T-helper 17 cell (primary cell): ENCODE measurements at places on chromosomes 12 and 14.
A peak's percentile ranks its signal among the peaks of the same experiment; 100 is the strongest.

- DNase-seq = no peak
Measured at GRCh38 chr12:46548605-46549071, 176.1 kb upstream of the SLC38A2 start.

DNA sequence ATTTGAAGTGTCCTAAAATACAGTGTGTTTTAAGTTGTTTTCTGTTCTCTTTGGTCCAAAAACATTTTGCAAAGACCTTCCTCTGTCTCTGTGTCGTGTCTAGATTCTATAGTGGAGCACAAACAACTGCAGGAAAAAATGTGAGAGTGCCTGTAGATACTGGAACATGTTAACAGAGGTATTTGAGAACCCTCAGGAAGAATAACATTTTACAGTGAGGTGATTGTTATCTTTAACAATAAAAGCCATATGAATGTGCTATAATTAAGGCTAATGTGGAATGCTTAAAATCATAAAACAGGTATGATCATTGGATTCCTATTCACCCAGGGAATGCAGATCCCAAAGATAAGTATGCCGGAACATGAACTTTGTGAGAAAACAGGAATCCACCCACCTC, 98.0 kb downstream of the SAMD4A start:
- no peak for DNase-seq

GRCh38 chr14:99603471-99604277, at the start of gene CCDC85C:
Gene CCDC85C, minus strand, starts transcription at chr14:99604207. Its CDS starts 248 bp downstream, at chr14:99603959.
- peak; percentile 44 for DNase-seq

- DNase-seq = no peak
Measured at GRCh38 chr12:57729321-57729844, 9.2 kb downstream of the AGAP2 start.

- no peak for DNase-seq
Measured at GRCh38 chr14:28813810-28814209, 47.2 kb downstream of the FOXG1 start.

DNA sequence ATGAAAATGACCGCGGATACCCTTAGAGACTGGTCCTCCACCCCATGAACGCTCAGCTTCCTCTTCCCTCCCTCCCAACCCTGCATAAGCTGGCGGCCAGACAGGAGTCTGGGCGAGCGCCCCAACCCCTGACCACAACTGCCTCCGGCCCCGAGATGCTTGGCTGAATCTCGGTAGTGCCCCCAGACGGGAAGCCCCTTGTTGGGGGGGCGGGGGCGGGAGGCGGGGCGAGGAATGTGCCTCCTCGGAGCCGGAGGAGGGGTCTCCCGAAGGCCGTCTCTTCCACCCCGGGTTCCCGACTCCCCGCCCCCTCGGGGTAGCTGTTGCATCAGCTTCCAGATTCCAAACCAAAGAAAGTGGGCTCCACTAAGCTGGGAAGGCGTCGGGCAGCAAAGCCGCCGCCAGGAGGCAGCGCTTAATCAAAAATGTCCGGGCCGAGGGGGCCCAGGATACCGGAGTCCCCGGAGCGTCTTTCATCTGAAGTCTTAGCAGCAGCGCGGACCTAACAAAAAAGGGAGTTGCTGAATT, 7.1 kb upstream of the MRPL52 start:
- peak; percentile 54 for DNase-seq

DNA sequence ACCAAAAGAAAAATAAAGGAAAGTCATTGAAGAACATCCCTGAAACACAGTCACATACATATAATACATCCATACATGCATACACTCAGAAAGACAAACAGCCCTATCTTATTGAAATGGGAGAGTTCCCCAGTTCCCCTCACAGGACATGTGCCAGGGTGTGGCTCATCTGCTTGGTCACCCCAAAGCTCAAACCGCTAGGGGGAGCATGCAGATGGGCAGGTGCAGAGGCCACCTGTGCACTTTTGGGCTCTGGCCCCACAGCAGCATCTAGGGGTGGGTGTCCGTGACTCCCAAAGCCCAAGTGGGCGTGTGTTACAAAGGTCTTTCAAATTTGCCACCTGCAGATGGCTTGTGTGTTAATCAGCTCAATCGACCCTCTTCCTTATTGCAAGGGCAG, 75.2 kb downstream of the CMAS start:
- no peak for DNase-seq

DNA sequence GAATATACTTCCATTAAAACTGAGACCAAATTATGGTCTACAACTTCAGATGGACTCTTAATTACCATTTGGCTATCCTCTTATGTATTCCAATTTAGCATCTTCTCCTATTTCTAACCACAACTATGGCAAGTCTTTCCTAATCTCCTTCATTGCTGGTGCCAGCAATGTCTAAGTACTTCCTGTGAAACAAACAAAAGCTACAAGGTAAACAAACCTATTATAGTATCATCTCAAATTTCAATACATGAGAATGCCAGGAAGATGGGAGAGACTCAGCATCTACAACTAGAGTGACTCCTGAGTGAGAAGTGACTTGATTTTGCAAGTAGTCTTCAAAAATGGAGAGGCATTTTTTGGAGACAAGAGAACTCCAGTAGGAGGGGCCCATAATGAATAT, 202.9 kb upstream of the ATXN7L3B start:
- no peak for DNase-seq

DNA sequence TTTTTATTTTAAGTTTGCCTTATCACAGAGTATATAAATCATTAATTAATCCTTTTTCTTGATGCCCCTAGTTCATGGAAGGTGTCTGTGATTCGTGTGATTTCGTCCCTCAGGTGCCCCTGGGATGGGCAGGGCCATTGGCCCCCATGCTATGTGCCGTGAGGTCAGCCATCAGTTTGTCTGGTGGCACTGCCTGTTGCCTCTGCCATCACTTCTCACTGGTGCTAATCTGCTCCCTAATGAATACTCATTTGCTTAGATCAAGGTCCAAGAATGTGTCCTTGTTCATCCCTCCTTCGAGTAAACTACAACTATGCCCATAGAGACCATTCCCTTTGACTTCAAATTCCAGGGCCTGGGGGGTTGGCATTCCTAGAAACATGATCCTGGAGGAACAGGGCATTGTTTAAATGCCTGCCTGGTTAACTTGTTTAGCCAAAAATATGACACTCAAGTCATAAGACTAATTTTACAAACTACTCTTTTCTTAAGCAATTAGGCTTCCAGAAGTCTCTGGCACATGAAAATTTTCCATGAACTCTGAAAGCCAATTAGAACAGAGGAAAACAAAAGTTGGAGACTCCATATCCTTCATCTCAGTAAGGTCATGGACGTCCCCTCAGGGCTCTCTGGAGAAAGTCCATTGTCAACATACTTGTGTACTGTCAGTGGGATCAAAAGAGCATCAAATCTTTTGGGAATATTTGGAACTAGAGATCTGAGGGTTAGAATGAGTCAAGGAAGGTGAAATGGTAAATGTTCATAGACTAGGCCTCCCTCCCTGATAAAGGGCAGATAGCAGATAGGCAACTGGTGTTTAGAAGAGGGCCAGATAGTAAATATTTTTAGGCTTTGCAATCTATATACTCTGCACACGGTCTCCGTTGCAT, 90.9 kb upstream of the PLXNC1 start:
- no peak for DNase-seq

GRCh38 chr12:59007620-59008019, 87.3 kb upstream of the LRIG3 start:
- DNase-seq = no peak

- no peak for DNase-seq
Measured at GRCh38 chr12:84767079-84767478, 145.5 kb downstream of the SLC6A15 start.
